ENCODE measurements at places on chromosomes 3 and 15.

DNA sequence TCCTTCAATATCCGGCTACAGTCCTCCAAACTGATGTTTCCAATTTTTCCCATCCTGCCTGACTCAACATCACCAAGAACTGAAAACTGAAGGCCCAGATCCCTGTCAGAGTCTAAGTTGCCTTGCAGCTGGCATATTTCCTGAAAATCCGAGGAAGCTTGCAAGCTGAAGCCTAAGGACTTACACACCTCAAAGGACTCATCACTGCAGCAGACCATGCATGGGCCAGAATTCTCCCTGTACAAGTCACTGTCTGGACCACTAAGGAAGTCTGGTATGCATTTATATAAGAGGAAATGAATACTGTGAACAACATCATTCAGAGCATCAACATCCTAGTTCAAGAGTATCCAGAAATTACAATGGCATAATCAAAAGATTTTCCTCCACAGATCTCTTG lies 548.8 kb upstream of the MDFIC2 start:
- peak; percentile 89 for DNase-seq

DNA sequence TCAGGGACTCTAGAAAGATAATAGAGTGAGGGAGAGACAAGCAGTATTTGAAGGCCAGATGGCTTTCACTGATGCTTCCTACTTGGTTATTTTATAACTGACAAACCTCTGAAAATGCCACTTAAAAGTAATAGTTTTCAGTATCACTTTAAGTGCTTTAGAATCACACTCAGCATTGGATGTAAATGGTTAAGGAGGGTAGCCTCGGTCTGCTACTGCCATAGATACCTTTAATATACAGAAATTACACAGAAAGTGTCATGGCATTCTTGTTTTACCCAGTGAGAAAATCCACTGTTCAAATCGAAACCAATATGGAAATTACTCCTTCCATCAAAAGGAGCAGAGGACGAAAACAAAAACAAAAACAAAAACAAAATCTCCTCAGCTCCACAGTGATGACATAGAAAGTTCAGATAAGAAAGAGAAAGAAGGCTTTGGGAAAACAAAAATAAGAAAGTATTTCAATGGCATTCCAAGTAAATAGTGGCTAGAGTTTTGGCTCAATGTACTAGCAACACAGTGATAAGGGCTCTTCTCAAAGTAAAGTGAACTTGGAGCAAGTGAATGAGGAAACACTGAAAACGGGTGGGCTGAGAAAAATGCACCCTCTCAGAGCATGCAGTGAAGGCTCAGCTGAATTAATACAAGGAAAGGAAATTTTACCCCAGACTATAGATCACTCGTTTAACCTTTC lies 43.2 kb upstream of the CD47 start:
- no peak for DNase-seq

DNA sequence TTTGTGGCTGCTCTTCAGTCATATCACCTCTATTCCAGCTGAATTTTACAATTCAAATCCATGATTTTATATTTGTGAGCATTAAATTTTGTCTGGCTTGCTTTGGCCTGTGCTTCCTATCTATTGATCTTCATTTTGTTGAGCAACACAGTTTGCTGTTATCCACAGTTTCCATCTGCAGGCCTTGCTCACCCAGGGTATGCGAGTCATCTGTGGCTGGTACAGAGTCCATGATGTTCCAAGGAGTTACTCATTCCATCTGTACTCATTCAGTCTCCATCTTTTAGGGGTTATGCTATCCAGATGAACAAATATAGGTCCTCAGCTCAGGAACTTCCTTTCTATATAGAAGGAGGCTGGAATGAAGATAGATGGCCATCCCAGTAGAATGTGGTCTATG lies 70.1 kb upstream of the CCK start:
- DNase-seq = no peak

DNA sequence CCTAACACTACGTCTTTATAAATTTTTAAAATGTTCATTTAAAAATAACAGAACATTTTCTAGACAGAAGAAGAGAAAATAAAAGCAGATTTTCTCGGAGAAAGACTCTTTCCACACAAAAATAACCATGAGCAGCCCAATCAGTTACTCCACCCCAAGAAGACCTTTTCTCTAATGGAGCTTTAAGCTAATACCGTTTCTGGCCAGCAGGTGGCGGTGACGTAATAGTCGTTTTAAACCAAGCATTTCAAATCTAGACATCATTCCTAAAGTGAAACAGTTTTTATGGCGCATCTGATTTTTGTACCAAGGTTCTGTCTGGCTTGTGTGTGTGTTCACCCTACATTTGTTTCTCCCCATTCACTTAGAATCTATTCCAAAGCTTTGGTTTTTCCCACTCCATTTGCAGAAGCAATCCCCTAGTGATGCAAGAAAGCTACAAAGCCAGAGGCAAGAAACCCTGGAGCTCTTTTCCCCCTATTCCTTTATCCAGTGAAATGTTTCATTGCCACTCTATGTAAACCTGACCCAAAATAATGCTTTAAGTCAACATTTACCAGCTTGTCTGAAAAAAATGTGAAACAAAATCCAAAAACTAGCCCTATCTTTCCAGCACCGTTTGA lies 336.7 kb upstream of the IGF1R start:
- DNase-seq = peak; percentile 73

- peak; percentile 76 for DNase-seq
Observed at GRCh38 chr3:197002701-197003454, 26.7 kb downstream of the MELTF start.

DNA sequence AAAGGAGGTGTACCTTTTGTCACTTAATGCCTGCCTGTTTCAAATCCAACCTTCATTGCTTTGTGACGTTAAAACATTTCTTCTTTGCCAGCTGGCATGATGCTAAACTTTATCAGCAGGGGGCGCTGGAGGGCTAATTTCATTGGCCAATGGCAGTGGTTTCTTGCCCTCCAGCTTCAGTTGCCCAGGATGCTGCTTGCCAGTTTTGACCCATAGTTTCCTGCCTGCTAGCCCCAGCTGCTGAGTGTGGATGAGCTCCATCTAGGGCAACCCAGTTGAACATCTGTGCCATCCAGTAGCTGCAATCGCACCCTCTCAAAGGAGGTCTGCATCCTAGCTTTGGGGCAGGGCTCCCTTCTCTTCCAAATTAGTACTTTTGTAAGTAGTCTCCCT lies 22.1 kb downstream of the ACKR2 start:
- peak; percentile 55 for DNase-seq

- no peak for DNase-seq
Observed at GRCh38 chr3:71011565-71012287, 571.8 kb downstream of the FOXP1 start.

DNA sequence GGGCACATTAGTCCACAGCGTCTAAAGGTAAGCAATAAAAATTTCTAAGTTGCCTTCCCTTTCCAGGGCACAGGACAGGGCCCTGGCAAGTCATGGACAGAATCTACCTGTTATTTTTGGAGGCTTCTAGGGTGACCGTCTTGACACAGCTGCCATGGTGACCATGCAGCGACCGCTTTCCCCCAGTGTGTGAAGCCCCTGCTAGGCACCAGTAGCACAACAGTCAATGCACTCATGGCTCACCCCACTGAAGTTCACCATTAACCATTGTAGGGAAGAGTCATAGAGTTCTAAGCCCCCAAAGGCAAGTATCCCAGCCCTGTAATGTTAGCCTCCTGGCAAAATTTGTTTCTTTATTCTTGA lies 43.8 kb upstream of the SLCO2A1 start:
- no peak for DNase-seq

DNA sequence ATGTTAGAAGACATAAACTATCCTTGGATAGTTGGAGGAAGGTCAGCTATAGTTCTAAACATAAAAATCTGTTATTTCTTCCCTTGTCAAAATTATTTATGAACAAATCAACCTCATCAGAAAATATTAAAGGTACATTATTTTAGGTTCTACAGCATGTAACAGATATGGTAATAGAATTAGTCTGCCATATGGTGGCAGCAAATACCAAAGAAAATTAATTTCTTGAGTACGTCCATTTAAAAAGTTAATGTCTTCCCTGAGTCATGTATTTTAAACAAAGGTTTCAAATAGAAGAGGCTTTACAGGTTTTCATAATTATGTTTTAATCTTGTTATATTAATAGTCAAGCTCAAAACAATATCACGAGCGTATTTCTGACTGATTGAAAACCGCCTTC lies 17.9 kb upstream of the ANKRD28 start:
- peak; percentile 77 for DNase-seq

DNA sequence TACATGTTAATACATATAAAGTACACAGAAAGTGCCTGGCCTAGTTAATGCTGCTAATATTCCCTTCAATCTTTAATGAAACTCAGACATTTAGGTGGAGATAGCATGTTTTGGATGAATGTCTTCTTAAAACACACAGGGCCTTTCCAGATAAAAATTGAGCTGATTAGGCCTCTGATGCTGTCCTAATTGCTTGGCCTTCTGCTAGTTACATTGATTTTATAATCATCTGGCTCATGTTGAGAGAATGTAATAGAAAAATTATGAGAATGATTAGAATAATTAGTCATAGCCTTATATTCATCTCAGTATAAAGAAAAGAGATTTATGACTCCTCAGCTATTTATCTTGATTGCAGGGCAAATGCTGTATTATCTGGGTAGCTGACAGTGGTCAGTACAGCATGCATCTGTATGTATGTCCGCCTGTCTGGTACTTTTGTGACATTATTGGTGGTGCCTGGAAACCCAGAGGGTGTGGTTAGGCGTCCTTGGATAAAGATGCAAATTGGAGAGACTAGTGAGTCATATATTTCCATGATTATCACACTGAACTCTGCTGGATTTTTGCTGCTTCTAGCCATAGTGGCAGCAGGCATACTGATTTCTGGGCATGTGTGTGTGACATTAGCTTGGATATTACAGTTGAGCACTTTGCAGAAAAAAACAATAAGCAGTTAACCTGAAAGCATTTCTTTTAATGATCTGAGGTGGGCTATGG lies 120.8 kb downstream of the FEZF2 start:
- no peak for DNase-seq

GRCh38 chr15:64209680-64210334 lies 47.0 kb upstream of the PPIB start:
- DNase-seq = peak; percentile 58

DNA sequence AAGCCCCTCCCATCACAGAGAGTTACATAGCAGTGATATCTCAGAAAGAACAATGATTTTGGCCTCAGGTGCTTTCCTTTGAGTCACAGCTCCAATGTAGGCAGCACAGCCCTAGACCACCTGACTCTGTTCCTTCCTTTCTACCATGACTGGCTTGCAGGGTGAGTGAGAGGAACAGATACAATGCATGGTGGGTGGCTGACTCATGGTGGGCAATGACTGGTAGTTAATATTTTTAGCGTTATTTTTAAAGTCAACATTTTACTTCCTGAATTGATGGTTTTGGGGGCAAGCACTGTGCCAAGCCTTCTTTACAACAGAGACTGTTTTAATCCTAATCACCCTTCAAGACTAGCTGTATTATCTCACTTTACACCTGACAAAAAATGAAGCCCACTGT lies 32.8 kb upstream of the ST3GAL6 start:
- DNase-seq = no peak
